AG04449 (cell line): ENCODE measurements at places on chromosomes 13 and 19.

GRCh38 chr19:47609906-47610894 lies 1.3 kb downstream of the BICRA start:
- no peak for DNase-seq

- no peak for DNase-seq
Measured at GRCh38 chr19:40623403-40624251, 22.5 kb downstream of the LTBP4 start.

DNA sequence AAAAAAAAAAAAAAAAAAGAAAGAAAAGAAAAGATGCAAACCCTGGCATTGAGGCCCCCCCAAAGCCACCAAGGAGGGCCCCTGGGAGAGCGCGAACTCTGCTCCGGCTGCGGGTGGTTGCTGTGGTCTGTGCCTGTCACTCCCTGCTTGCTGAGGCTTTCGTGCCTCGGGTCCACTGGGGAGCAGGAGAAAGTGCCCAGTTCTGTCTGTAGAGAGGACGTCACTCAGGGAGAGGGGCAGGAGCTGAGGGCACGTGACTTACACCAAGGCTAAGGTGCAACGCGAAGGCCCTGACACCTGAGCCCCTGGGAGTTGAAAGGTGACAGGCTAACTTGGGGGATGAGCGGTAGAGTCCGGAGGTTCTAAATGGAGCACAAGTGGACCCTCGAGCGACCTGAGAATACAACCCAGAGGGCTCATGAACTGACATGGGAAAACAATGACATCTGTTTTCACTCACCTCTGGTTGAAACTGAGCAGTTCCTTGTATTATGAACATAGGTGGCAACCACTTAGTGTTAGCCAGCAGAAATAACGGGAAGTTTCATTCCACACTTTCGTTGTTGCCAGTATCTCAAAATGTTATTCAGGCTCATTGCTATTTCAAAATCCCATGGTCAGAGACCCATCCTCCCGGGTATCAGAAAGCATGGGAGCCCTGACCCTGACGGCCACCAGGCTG lies 69.2 kb upstream of the TM9SF2 start:
- DNase-seq: no peak

DNA sequence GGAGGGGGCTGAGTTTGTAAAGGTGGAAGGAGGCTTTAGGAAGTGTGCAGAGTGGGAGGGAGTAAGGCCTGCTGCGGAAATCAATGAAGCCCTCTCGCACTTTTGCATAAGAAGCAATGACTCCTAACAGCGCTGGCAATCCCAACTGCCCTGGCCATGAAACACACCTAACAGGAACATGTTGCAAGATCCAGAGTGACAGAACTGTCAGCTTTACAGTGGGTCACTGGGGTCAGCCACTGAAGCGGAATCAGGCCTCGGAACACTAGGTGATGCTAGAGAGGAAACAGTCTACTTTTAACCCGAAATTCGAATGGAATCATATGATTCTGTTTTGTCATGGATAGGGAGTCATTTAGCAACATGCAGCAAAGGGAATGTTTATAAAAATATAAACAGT lies 54.4 kb downstream of the FGF14 start:
- DNase-seq: no peak

DNA sequence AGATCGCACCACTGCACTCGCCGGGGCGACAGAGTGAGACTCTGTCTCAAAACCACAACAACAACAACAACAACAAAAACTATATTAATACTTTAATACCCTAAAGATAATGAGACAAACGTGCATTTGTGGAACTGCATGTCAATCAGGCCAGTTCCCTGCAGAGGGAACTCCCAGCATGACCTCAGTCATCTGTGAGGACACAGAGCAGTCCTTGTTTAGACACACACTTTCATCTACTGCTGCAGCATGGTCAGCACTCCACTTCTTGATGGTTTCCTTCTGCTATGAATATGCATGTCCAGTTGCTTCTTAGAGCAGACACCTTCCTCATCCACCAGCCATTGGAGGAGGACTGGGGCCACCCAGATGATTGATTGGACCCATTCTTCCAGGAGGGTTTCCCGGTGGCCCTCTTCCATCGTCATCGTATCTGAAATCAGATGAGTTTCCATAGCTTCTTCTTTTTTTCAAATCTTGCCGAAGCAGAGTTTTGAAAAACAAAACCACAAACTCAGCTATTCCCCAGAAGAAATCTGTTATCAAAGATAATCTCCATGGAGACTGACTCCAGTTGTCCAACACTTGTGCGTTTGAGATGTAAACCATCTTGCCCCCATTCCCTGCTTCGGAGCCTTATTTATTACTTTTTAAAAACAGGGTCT lies 26.5 kb downstream of the ZNF607 start:
- no peak for DNase-seq

GRCh38 chr19:7326105-7326877 lies 22.4 kb upstream of the ARHGEF18 start:
- no peak for DNase-seq

GRCh38 chr19:35562336-35562735 lies 1.1 kb downstream of the ATP4A start:
- no peak for DNase-seq

DNA sequence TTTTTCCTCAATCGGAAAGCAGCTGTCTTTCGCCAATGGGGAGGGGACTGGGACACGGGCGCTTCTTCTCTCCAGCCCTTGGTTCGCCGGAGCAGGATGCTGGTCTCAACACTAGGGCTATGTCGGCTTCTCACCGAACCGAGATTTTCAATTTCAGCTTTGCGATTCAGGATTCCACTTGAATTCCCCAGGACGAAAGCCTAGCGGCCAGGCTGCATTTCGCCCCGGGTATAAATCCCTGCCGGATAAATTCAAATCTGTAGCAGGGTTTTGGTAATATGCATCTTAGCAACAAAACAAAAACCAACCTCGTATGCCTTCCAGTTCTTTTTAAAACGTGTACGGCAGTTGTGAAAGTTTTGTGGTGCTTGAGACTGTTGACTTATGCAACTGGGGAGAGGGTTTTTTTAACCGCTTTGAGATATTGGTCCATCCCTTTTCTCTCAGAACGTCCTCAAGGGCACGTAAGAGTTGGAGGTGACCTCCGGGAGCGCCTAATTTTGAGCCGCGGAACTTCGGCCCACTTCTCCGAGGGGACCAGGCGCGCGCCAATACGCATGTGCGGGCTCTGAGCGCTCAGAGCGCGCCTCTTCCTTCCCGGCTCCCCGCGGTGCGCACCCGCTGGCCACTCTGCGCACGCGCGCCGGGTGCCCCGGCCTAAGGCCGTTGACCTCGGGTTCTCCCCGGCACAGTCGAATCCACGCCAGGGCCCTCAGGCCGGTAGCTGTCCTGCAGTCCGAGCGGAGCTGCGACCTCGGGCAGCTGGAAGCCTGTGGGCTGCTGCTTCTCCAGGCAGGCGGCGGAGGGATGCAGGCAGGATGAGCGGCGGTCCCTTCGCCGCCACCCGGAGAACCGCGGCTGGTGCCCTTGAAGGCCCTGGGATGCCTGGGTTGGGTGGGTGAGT lies 7.6 kb downstream of the POU4F1 start:
- no peak for DNase-seq

- no peak for DNase-seq
Measured at GRCh38 chr19:46629546-46630025, 4.7 kb upstream of the PTGIR start.

GRCh38 chr19:37813340-37813739 lies 34.0 kb upstream of the ZNF573 start:
- DNase-seq: no peak

- no peak for DNase-seq
Measured at GRCh38 chr19:58544591-58545285, 874 bp downstream of the TRIM28 start.

- no peak for DNase-seq
Measured at GRCh38 chr13:38121267-38121666, 228.4 kb upstream of the UFM1 start.

DNA sequence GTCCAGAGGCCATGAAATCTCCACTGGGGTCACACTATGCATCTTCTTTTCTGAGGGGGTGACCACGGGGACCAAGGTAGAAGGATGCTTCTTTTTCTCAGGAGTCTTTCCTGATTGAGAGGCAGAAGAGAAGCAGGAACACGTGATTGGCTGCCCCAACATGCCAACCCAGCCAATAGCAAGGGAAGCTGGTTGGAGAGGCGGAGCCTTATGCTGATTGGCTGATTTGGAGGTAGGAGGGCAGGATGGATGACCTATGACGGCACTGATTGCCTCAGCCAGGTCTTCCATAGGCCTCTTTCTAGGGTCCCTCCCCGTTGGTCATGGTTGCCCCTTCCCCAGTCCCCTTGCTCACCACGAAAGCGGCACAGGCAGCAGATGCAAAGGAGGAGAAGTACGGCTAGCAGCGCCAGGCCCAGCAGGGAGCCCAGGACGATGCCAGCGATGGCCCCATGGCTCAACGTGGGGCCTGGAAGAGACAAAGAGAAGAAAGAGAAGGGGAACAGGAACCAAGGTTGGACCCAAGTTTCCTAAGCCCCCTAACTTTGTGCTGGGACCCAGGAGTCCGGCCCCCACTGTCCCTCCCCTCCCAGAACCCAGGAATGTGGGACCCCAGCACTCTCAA lies 8.0 kb downstream of the VSIG10L start:
- no peak for DNase-seq

DNA sequence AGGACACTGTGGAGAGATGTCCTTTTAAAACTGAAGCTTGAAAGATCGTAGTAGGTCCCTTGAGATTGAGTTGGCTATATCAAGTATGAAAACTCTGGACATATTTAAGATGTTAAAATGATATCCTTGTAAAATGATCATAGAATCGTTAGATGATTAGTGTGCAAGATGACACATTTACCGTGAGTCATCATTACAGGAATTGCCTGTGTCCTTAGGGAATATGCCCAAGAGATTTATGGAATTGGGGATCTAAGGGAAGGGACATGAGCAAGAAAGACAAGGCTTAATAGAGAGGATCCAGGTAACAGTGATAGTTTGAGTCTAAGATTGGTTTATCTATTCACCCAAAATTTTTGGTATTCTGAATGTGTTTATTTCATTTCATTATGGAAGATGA lies 233.7 kb downstream of the GPC5 start:
- DNase-seq: no peak

- peak; percentile 44 for DNase-seq
Measured at GRCh38 chr13:37878496-37878895, 8.9 kb upstream of the TRPC4 start.

GRCh38 chr13:96904232-96904631 lies 90.0 kb downstream of the OXGR1 start:
- DNase-seq: no peak

DNA sequence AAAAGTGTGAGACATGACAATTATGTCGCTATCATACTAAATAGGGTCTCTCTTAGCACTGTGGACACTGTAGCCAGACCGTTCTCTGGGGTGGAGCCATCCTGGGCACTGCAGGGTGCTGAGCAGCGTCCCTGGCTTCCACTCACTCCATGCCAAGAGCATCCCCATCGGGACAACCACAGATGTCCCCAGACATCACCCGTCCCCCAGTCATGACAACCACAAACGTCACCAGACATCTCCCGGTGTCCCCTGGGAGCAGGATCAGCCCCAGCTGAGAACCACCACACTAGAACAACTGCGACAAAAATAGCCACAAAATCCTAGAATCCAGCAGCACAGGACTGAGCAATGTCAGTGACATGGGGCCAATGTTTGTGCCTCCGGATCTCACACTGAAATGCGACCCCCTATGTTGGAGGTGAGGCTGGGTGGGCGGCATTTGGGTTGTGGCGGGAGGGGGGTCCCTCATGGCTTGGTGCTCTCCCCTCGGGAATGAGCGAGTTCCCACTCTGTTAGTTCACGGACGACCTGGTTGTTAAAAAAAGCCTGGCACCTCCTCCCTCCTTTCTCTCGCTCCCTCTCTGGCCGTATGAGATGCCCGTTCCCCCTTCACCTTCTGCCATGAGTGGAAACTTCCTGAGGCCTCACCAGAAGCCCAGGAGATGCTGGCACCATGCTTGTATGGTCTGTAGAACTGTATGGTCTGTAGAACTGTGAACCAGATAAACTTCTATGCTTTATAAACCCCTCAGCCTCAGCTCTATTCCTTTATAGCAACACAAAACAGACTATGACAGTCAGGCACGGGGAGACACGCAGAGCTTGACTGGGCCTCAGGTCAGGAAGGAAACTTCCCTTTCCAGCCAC lies 93.9 kb downstream of the GADD45B start:
- no peak for DNase-seq

DNA sequence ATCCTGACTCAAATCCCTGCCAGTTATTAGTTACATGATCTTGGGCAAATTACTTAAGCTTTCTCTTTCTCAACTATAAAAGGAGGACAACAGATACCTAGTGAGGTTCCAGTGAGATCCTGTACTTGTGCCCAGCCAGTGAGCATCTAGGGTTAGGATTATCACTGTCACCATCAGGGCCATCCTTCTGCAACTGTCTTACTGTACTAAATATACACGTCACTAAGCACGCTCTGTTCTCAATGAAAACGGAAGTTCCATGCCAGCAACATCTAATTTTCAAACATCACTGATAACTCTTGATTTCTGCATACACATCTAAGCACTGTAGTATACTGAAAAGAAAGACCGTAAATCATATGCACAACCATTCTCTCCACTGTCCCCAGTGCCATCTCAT lies 70.0 kb downstream of the FOXO1 start:
- no peak for DNase-seq

GRCh38 chr19:7905268-7905667 lies 1.6 kb downstream of the MAP2K7 start:
- no peak for DNase-seq
